ENCODE measurements at places on chromosomes 1 and 21.

DNA sequence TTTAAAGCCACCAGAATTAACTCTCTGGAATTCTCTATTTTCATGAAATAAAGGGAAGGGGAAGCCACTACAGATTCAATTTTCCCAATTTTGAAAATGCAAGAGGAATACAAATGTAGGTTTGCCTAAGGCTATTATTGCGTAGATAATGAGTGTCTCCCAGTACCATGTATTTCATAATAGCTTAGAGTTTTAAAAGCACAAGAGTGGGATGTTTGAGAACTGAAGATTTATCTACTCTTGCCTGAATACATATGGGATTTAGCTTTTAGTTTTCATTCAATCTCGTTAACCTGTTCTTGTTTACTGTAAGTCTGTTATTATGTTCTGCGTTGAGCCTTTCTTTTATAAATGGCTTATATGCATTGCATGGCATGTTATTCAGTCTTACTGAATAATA is 795.1 kb downstream of the BRINP3 start:
- DNase-seq, result no peak

DNA sequence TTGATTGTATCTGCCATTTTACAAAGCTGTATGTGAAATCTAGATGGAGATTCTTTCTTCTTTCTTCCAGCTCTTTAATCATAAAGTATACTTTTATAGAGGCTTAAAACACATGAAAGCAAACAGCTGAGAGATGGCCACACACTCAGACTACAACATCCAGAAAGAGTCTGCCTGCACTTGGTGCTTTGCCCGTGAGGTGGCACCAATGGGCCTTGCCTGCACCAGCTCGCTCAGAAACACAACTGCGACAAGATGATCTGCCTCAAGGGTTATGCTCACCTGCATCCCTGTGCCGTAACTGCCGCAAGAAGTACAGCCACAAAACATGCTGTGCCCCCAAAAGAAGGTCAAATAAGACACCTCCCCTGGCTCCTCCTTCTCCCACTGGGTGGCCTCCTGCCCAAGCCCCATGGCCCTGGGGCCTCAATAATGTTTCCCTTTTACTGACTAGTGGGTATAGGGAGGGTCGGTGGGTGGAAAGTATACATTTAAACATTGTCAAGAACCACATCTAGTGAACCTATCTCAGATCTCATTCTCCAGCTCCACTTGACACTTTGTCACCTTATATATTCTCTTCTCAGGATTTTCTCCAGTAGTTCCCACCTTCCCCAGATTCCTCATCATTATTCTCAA is 66.7 kb upstream of the ANGPTL3 start:
- no peak for DNase-seq

DNA sequence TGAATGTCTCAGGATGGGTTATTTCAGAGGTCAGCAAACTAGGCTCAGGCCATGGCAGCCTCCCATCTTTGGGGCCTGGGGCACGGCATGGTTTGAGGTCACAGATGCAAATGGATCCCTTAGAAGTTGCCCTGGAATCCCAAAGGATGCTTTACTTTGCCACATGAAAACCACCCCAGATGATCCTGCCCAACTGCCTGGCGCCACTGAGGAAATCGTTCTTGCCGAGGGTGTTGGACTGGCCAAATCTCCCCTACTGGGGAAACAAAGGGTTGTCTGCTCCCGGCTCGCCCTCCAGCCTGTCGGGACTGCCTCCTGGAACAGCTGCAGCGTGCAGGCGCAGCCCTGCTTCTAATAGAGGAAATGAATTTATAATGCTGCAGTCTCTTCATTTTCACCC is 173.0 kb upstream of the LMO4 start:
- no peak for DNase-seq

GRCh38 chr1:212162635-212163034 is 122.6 kb upstream of the PPP2R5A start:
- peak; percentile 32 for DNase-seq

DNA sequence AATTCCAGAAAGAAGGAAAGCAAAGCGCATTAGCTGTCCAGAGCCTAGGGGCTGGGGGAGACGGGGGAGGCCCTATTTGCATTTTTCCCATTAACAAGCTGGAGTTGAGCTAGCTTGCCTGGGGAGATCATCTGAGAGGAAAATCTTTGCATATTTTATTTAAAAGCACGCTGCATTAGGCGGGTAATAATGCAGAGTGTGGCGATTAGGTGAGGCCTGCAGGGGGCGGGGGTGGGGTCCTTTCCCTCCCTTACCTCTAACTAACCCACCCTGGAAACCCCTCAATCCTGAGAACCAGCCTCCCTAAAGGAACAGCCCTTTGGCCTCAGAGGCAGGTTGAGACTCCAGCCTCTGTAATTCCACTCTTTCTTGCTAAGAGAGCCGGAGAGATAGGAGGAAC is 16.2 kb downstream of the C1orf216 start:
- DNase-seq, result no peak

GRCh38 chr21:26761174-26761915 is 83.9 kb downstream of the ADAMTS1 start:
- DNase-seq, result no peak

DNA sequence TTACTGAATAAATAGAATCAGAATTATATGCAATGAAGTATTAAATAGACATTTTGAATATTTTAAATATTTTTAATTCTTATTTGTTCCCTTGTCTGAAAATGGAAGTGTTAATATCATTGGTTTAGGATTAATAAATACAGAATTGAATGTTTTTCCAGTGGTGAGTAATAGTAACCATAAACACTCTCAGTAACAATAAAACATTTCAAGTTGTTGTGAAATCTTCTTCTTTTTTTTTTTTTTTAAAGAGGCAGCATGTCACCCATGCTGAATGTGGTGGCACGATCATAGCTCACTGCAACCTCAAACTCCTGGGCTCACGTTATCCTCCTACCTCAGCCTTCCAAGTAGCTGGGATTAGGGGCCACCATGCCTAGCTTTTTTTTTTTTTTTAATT is 86.2 kb upstream of the ZBTB18 start:
- no peak for DNase-seq

DNA sequence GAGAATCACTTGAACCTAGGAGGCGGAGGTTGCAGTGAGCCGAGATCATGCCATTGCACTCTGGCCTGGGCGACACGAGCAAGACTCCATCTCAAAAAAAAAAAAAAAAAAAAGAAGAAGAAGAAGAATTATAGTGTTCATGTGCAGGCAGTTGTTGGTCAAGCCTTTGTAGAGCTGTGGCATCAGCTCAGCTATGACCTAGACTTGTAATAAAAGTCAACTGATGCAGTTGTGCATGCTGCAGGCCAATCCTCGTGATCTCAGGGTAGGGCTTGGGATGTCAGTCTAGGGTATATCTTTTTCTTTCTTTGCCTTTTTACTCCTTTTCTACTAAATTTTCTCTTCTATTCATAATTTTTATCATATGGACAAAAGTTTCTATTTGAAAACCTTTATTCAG is 76.2 kb downstream of the C1orf21 start:
- DNase-seq, result no peak

GRCh38 chr1:201945863-201946223 is 505 bp downstream of the LMOD1 start:
- DNase-seq, result no peak
